ENCODE measurements at places on chromosomes 7 and 10.
A peak's percentile ranks its signal among the peaks of the same experiment; 100 is the strongest.

DNA sequence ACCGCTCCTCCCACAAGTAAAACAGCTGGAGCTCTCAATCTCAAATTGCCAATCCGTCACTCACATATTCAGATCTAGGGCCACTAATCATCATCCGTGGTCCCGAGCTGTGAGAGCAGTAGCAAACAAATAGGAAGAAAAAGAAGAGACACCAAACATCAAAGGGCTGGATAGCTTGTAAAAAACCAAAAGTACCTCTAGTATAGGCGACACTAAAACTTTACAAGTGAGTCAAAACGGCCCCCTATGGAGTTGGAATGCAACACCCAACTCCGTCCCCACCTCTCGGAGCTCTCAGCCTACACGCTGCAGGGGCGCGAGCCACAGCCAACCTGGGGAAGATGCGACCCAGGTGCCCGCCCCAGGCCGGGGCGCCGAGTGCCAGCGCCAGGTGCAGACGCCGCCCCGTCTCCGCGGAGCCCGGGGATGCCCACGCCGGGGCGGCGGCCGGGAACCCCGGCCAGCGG lies 581 bp downstream of the FAM3C start:
- no peak for DNase-seq

DNA sequence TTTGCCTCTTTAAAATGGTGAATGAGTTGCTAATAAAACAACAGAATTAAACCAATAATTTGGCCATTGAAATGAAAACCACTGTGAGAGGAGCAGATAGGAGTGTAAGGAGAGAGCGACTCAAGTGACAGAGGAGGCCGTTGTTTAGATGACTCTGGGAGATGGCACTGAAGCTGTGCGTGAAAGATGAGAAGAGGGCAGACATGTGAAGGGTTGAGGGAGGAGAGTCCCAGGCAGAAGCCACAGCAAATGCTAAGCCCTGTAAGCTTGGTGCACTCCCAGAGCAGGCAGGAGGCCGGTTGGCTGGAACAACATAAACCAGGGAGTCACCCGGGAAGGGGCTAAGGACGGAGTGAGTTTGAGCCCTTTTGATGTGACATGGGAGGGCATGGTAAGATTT lies 814 bp upstream of the OPALIN start:
- DNase-seq, result no peak

DNA sequence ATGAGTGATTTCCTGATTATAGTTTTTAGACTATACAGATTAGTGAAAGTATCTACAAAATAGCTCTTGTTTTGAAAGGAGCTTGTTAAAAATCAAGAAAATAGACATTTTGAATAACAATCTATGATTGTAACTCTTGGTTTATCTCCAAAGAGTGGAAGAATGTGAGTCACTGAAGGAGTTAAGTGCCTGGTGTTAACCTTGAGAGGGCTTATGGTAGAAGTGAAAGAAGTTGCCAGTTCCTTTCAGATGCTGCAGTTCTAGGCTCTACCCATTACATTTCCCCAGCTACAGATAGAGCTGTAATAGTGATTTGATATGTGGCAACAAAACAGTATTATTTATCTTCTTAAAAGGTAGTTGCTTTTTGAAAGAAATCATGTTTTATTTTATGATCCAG lies 12.7 kb downstream of the NRBF2 start:
- DNase-seq, result no peak

DNA sequence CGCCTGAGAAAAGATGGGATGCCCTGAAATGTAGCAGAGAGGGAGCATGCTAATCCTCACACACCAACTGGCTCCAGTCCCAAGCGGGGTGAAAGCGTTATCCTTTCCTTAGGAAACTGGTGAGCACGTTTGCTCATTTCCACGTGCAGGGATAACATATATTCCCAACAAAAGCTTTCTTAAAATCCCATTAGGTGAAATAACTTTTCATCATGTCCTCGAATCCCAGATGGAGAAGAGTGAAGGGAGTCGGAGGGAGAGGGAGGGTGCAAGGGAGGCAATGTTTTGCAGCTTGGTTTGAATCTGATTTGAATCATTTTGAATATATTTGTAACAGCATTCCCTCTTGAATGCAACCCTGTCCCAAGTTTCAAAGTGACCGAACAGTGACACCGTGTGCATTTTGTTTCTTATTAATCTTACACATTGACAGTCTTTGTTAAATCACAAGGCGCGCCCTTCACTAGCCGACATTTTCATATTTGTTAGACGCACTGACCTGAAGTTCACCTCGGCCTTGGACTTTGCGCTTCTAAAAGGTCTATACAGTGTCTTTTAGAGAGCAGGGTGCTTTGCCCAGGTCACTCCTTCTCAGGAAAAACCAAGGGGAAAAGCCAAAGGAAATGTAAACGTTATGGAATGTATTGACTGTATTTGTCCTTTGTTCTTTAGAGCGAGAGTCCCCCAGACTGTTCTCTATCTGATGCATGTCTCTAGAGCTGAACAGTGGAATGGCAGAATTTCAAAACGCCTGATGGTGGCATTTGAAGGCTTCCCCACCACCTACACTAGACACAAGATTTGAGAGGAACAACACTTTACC lies 3.1 kb upstream of the HOXA4 start:
- no peak for DNase-seq

- no peak for DNase-seq
These were observed 48.3 kb downstream of the ABLIM1 start for GRCh38 chr10:114609518-114610426.

DNA sequence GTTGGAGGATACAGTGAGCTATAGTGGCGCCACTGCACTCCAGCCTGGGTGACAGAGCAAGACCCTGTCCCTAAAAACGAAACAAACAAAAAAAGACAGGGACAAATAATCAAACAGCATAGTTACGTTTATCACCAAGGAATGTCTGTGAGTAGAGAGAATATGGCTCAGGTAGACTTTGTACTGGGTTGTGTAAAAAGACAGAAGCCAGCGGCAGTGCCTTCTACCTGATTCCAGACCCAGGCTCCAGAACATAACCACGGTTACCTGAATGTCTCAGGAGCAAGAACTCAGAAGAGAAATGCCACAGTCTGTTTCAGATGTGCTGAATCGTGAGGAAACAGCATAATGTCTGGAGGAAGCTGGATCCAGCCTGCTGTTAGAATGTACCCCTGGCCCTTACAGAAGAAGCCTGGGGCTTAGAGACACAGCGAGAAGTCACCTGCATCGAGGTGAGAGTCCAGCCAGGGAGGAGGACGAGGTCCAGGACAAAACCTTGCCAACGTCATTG lies 60.9 kb upstream of the KAT6B start:
- no peak for DNase-seq

- no peak for DNase-seq
These were observed 159.4 kb downstream of the MLLT10 start for GRCh38 chr10:21693418-21693817.

DNA sequence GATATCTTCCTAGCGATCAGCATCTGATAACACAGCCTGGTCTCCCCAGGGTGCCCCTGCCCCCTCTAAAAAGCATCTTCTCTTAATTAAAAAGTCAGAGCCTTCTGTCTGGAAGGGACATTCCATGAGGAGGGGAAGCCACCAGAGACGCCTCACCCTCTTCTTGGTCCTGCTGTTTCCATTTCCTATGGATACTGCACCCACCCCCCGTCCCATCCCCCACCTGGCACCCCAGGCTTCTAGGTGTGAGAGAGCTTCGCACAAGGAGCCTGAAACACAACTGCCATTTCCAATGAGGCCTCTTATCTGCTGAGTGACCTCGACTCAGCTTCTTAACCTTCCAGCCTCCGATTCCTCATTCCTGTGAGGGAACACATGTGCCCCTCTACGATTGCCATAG lies 51.4 kb downstream of the COL13A1 start:
- DNase-seq, result no peak

DNA sequence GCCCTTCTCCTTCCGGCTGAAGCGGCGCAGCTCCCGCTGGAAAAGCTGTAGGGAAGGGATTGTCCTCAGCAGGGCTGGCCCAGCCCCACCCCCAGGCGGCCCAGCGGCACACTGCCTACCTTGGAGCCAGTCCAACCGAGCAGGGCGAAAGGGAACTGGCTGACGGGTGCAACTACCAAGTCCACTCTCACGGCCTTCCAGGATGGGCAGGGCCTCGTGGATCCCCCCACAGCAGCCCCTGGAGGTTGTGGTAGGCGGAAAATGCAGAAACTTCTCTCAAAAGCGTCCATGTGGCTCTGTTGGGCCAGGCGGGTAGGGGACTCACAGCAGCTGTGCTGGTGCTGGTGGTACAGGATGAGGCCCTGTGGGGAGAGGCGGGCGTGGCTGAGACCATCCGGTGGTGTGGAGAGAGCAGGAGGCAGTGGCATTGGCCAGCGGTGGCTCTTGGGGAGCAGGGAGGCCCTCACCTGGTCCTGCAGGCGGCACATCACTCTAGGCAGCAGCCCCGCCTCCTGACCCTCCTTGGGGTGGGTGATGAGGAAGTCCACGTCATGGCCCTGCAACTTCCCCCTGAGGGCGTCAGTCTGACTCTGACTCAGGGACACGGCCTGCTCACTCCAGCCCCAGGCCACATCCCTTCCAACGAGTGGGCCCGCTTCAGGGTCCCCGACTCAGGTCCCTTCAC lies 8.4 kb upstream of the PGAM2 start:
- no peak for DNase-seq

- no peak for DNase-seq
These were observed 197.2 kb upstream of the FRMD4A start for GRCh38 chr10:14527915-14528314.

DNA sequence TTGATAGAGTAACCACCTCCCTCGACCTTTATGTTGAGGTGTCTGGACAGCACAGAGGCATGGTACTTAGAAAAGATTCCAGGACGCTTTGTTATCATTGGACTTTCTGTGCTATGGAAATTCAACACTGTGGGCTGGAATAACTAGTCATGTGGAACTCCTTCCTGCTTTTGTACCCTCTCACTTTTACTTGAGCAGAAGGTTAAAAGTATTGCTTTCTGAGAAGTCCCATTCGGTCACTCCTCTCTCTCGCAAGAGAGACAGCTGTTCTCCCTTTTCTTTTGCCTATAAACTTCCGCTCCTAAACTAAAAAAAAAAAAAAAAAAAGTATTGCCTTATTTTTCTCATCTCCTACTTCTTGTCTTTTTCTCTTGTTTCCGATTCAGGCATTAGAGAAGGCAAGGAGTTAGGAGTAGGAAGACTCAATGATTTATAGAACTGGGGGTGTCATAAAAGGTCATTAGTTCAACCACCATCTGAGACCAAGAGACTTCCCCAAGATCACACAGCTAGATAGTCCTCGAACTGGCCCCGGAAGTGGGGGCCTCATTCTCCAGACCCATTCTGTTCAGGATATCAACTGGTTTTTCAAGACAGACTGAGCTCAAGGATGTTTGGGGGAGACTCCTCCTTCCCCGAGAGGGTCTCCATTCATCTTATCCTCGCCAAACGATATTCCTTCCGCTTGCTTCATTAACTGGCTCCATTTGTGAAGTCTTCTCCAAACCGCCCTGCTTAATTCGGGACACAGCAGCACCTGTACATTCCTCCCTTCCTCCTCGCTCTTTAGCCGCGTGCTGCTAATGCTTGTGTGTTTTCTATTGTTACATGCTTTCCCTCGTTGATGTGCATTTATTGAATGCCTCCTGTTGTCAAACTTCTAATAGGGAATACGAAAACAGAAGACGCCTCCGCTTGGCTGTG lies 995 bp upstream of the INPP5F start:
- DNase-seq, result no peak

DNA sequence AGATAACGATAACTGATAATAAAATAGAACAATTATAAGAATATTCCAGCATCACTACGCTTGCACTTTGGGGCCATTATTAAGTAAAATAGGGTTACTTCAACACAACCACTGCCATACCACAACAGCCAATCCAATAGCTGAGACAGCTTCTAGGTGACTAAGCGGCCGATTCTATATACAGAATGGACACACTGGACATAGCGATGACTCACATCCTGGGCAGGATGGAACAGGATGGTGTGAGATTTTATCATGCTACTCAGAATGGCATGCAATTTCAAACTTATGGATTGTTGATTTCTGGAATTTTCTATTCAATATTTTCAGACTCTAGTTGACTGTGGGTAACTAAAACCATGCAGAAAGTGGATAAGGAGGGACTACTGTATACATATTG lies 920.9 kb downstream of the LRMDA start:
- no peak for DNase-seq

DNA sequence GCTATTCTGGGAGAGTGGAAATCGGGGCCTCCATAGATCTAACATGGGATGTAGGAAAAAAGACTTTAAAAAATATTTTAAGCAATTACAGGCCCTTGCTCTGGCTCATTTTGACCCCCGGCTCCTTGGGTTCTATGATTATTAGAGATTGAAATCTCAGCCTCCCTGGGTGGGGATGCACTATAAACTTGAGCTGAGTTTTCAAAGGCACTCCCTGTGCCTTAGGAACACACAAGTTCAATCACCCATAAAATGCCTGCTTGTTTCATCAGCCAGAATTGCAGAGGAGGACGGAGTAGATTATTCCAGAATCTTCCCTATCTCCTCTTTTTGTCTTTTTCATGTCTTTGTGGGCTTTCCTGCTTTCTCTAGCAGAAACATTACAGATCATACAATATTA lies 145.4 kb downstream of the CUBN start:
- no peak for DNase-seq

GRCh38 chr10:84138478-84139125 lies 707 bp upstream of the GHITM start:
- DNase-seq, result peak; percentile 24

- DNase-seq, result no peak
These were observed 44.6 kb downstream of the TAX1BP1 start for GRCh38 chr7:27784399-27785053.

- DNase-seq, result no peak
These were observed 649.0 kb upstream of the ANKRD30A start for GRCh38 chr10:36476399-36476798.

GRCh38 chr7:47253650-47254080 lies 328.2 kb downstream of the TNS3 start:
- no peak for DNase-seq

DNA sequence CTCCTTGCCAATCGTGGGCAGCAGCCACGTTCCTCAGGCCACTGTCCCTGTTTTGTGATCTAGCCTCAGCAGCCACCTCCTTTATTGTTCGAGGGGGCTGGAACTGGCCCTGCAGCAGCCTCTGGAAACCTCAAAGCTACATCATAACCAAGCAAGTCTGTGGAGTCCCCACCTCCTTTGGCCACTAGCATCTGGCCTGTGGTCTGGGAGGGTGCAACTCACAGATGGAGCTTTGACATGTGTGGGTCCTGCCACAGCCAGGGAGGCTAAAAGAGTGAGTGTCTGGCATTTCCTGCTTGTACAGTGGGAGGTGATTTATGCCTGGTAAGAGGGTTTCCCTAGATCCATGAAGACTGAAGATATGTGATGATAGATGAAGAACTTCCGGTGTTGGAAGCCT lies 32.3 kb upstream of the NUB1 start:
- DNase-seq, result no peak

DNA sequence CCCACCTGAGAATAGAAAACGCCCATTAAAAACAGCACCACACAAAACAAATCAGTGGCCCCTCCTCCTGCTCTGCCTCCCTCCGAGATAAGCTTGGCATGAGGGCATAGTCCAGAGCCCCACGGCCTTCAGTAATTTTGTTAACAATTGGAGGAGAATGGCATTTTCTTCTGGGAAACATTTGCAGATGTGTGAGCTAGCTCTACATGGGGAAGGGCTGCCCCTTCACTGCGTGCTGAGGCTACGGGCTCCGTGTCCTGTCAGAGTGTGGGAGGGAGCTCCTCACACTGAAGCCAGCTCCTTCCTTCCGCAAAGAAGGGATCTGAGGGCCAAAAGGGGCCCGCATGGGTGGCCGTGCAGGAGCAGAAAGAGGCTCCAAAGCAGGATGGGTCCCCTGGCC lies 15.2 kb downstream of the GRK5 start:
- DNase-seq, result no peak

Data from T-helper 22 cell (primary cell).